Stimulated activated CD8-positive, alpha-beta memory T cell treated with anti-CD3 and anti-CD28 coated beads, Interleukin-15, amount 100 ng/mL, for 1 hour (primary cell): ENCODE measurements at places on chromosomes 1 and 21.

DNA sequence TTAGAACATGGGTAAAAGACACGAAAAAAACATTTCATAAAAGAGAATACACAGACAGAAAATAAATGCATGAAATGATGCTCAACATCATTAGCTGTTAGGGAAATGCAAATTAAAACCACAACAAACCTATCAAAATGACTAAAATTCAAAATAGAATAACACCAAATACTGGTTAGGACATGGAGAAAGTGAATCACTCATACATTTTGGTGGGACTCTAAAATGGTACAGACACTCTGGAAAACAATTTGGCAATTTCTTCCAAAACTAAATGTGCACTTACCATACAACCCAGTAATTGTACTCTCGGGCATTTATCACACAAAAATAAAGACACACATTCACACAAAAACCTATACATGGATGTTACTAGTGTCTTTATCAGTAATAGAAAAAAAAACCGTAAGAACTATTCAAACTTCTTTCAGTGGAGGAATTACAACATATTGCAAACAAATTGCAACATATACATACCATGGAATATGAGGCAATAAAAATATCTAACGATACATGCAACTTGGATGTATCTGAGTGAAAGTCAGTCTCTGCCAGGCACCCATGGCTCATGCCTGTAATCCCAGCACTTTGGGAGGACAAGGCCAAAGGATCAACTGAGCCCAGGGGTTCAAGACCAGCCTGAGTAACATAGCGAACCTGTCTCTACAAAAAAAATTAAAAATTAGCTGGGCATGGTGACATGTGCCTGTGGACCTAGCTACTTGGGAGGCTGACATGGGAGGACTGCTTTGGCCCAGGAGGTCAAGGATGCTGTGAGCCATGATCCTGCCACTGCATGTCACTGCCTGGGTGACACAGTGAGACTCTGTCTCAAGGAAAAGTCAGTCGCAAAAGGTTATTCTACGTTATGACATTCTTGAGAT, 19.6 kb downstream of the HSF2BP start:
- DNase-seq, result no peak

- DNase-seq, result no peak
These were observed 12.7 kb downstream of the CD58 start for GRCh38 chr1:116558140-116558549.

DNA sequence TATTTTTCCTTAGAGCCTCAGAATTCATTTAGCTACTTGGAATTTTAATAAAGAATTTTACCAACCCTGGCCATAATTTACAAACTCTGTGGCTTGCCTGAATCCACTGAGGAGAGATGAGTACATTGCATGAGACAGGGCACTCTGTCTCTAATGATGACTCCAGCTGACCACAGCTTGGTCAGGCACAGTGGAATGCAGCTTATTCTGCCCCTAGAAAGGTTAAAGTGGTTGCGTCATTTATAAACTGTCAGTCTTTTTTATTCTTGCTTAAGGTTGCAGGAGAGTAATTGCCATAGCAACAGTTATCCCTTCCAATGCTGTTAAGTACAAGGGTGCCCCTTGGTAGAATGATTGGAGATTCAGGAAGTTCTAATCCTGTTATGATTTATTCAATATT, 28.3 kb downstream of the PDE4B start:
- no peak for DNase-seq

DNA sequence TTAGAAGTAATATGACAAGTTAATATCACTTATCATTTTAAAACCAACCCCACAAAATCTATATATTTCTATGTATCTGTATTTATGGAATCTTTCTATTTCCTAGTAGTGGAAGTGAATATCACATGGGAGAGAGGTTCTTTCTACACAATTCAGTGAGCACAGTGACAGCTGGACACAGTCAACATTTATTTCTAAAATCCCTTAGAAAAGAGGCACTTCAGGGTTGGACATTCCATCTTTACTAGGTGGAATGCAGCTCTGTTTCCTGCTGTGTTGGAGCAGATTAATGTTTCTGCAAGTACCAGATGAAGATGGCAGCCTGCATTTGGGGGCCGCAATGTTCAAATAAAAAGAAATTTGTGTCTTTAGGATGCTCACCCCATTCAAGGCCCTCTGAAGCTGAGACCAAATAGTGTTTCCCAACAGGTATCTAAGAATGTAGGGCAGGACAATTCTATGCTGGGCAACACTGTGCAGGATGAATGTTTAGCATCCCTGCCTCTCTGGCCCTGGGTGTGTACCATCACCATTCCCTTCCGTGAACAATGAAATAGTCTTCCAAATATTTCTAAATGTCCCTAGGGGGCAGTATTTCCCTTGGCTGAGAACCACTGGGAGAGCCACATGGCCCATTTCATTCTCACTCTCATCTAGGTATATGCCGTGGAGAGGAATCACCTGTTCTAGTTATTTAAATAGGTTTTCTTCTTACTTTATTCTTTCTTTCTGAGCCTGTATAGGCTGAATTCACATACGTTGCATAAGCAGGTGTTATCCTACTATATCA, 394.8 kb downstream of the PRDM2 start:
- DNase-seq, result no peak

DNA sequence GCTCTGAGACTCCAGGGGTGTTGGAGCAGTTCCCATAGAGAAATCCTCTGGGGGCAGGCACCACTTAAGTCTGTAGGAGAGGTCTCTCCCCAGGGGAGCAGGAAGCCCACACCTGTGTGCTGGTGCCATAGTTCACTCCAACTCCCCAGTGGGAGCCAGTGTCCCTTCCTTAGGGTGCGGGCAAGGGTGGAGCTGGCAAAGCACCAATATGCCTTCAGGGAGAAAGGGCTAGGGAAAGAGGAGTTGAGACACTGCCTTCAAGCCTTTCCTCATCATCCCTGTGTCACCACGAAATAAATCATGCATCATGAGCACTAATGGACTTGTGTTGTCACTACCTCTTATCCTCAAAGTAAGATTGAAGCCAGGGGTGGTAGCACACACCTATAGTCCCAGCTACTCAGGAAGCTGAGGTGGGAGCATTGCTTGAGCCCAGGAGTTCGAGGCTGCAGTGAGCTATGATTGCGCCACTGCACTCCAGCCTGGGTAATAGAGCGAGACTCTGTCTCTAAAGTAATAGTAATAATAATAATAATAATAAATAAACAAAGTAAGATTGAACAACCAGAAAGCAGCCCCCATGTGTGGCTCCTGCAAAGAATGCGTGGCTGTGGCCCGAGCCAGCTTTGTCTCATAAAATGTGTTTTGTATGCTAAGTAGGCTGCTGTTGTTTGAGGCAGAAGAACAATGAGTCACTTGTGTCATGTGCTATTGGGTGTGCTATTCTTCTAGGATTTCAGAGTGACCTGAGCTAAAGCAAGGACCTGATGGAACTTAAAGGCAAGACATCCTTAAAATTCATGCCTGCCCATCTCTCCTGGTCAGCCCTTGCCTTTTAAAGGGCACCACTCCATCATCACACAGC, 6.7 kb upstream of the TIE1 start:
- no peak for DNase-seq

DNA sequence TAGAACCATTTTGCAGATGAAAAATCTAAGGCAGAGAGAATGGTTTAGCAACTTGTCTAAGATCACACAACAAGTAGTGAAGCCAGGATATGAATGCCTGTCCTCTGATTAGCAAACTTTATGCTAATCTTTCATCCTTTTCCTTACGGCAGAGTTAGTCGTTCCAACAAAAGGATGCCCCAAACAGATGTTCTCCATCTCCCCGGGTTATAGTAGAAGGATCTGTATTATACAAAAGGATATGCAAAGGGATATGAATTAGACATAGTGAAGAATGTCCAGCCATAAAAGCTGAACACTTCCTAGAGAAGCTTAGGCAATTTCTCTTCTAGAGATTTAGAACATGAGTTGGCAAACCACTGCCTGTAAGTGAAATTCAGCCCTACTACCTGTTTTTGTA, 291.6 kb upstream of the DUSP10 start:
- DNase-seq, result no peak

- DNase-seq, result no peak
These were observed 29.6 kb upstream of the LRRC8D start for GRCh38 chr1:89791064-89791726.

DNA sequence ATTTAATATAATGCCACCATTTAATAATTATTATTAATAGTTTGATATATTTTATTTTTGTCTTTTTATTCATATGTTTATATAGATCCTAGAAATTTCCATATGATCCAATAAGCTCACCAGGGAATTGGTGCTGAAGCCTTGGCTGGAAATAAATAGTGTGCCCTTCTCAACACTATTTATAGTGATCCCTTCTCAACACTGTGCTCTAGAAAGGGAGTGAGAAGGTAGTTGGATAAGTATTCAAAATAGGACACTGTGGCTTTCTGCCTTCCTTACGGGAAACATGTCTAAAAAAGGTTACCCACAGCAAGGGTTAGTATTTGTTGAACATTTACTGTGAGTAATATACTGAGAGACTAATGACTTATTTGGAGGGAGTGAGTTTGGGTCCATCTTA, 496.1 kb downstream of the NEGR1 start:
- DNase-seq, result no peak

- DNase-seq, result no peak
These were observed 6.0 kb downstream of the STMN1 start for GRCh38 chr1:25900219-25900618.

DNA sequence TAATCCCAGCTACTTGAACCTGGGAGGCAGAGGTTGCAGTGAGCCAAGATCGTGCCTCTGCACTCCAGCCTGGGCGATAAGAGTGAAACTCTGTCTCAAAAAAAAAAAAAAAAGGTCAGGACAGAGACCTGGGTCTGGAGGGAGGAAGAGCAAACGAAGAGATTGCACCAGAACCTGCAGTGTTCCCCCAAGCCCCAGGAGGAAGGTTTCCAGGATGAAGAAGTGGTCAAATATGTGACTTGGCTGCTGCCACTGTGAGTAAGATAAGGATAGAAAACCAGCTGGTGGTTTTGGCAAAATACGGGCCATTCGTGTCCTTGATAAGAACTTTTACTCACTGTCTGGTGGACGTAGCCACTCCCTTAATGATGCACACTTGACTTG, 42.2 kb downstream of the CLDN14 start:
- no peak for DNase-seq

- no peak for DNase-seq
These were observed 196.1 kb upstream of the VAMP3 start for GRCh38 chr1:7575041-7575400.

DNA sequence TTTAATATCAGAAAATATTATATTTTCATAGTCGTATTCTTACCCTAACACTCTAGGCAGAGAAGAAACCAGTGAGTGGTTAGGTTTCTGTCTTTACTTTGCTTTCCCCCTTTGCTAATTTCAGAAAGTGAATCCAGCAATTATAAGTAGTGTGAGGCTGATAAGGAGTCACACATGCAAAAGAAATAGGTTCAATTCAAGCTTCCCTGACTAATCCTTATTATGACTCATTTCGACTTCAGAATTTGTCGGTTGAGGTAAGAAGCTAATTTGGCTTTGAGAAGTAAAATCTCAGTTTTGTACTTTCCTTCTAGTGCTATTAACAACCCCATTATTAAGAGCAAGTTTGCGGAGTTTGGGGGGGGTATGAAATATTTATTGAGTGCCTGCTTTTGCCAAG, 22.4 kb downstream of the ESRRG start:
- no peak for DNase-seq
